K562 (cell line): ENCODE measurements at places on chromosomes 4 and X. TPM values are rescaled to one million over a fixed set of nuclear protein-coding genes. Genes with fewer than 3 reads are reported as not detected.

- no peak overlapping the region for H3K4me3 ChIP-seq
- H3K36me3 ChIP-seq: no peaks in the 10 kb centered on the region
- H3K27me3 ChIP-seq: no peaks in the 10 kb centered on the region
- no peak overlapping the region for H3K27ac ChIP-seq
Observed at GRCh38 chrX:79259073-79259689, 108.0 kb downstream of the ITM2A start.

DNA sequence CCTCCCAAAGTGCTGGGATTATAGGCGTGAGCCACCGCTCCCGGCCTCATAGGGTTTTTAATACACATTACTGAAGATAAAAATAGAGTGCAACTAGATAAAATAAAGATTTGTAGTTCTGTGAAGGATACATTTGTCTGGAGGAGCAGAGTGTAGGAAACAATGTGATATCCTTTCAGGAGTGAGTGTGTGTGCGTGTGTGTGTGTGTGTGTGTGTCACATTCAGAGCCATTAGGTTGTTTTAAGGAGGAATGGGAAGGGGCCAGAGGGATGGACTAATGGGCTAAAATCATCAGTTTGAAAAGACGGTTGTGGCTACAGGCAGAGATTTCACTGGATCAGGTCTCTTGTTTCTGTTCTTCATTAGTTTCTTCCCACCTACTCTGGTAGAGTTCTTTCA is 40.0 kb downstream of the RBPJ start:
- H3K27me3 ChIP-seq: no peaks in the 10 kb centered on the region
- no peak for DNase-seq
- H3K4me3 ChIP-seq: no peak overlapping the region
- no peak overlapping the region for H3K27ac ChIP-seq
- H3K36me3 ChIP-seq: no peaks in the 10 kb centered on the region

DNA sequence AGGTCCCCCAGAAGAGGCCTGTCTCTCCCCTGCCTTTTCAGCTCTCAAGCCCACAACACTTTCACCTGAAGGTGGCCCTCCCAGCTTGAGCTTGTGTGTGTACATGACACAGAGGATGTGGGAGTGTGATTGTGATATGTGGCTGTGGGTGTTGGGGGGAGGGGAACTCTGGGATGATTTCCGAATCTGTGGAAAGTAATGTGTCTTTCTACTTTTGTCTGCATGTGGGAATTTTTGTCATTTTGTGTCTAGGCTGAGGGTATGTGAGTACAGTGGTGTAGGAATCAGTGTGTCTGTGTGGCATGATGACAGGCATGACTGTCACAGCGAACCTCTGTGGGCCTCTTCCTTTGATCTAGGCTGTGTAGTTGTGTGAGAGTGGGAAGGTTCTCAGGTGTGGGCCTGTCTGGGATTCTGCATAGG is 6.4 kb downstream of the SYP start:
- no peak overlapping the region for H3K4me3 ChIP-seq
- peak overlapping the region; percentile 63 for H3K27ac ChIP-seq
- no peak for DNase-seq
- H3K27me3 ChIP-seq: no peaks in the 10 kb centered on the region
- H3K36me3 ChIP-seq: no peaks in the 10 kb centered on the region
- peaks cover 38% of the 10 kb centered on the region; the same call in 2 of the 3 replicates for H3K4me1 ChIP-seq

- DNase-seq: no peak
- H3K36me3 ChIP-seq: peaks cover 74% of the 10 kb centered on the region
- H3K4me3 ChIP-seq: no peak overlapping the region
Observed at GRCh38 chrX:132058975-132059374, 35.9 kb downstream of the STK26 start.

GRCh38 chr4:106690487-106690886 is 321.9 kb upstream of the GIMD1 start:
- no peak overlapping the region for H3K27ac ChIP-seq
- no peaks in the 10 kb centered on the region for H3K36me3 ChIP-seq
- DNase-seq: no peak

DNA sequence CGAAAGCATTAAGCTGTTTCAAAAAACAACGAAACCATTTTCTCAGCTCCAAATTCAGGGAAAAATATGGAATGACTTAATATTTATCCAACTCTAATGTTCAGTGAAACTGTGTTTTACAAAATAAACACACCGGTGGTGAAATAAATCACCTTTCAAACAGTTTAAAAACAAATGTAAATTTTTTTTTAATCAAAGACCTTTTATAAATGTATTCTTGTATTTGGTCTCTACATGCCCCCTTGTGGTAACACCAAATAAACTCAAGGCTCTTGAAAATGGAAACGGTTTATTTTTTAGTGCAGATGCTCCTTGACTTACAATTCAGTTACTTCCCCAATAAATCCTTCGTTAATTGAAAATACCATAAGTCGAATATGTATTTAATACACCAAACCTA is 45.8 kb upstream of the ITM2A start:
- no peak overlapping the region for H3K27ac ChIP-seq
- no peak overlapping the region for H3K4me3 ChIP-seq
- H3K36me3 ChIP-seq: no peaks in the 10 kb centered on the region
- H3K4me1 ChIP-seq: no peaks in the 10 kb centered on the region

DNA sequence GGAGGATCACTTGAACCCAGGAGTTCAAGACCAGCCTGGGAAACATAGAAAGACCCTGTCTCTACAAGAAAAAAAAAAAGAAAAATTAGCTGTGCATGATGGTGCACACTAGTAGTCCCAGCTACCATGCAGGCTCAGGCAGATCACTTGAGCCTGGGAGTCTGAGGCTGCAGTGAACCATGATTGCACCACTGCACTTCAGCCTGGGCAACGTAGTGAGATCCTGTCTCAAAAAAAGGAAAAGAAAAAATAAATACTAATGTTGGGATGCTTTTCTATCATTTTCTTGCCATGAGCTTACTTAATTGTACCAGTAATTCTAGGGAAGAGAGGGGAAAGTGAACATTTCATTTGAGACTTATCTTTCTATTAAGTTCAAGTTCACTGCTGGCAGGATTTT is 19.8 kb downstream of the DCUN1D4 start:
- peaks cover 2% of the 10 kb centered on the region; the same call in 1 of the 2 replicates for H3K4me1 ChIP-seq
- H3K4me3 ChIP-seq: no peak overlapping the region
- no peak overlapping the region for H3K27ac ChIP-seq
- DNase-seq: no peak
- H3K36me3 ChIP-seq: peaks cover 62% of the 10 kb centered on the region
- no peaks in the 10 kb centered on the region for H3K27me3 ChIP-seq

DNA sequence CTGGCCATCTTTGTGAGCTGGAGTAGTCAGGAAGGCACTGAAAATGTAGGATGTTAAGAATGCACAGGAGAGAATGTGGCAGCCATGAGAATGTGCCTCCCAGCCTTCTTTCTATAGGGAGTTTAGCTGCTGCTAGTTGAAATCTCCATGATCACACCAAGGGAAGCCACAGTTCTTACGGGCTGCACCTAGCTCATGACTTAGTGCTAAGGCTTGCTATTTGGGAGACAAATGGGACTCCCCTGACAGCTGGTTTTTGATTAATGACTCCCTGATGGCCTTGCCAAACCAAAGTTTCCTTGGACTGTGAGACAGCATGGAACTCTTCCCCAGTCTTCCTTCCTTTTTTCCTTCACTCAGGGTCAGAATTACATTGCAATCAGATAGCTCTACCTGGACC is 9.2 kb downstream of the CTSO start:
- H3K4me1 ChIP-seq: no peaks in the 10 kb centered on the region
- H3K36me3 ChIP-seq: no peaks in the 10 kb centered on the region
- no peaks in the 10 kb centered on the region for H3K27me3 ChIP-seq

DNA sequence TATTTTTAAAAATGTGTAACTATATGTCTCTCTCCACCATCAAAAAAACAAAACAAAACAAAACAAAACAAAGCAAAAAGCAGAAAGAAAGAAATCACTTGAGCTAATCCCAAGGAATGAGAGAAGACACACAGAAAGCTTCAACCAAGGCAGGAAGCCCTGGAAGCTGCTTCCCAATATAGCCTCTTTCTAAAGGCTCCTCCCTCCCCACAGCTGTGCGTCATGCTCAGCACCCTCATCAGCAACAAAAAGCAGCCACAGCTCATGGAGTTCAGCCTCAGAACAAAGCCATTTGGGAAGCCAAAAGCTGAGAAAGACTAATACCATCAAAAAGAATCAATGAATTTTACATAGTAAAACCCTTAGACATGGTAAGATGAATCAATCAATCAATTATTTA is 501.6 kb upstream of the SMIM31 start:
- H3K4me3 ChIP-seq: no peak overlapping the region
- DNase-seq: no peak

- no peaks in the 10 kb centered on the region for H3K27me3 ChIP-seq
- no peak for DNase-seq
- no peaks in the 10 kb centered on the region for H3K4me1 ChIP-seq
Observed at GRCh38 chr4:36243355-36244256, 708 bp downstream of the ARAP2 start.

DNA sequence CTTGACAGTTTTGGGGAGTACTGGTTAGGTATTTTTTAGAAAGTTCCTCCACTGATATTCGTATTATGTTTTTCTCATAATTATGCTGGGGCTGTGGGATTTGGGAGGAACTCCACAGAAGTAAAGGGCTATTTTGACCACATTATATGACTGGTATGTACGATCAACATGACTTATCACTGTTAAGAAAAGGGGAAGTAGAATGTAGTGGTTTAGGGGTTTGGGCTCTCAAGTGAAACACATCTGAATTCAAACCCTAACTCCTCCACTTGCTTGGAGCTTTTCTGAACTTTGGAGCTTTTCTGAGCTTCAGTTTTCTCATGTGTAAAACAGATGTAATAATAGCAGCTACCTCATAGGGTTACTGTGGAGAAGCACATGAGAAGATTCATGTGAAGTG is 96.4 kb upstream of the C1GALT1C1 start:
- H3K4me3 ChIP-seq: no peak overlapping the region
- DNase-seq: no peak
- no peaks in the 10 kb centered on the region for H3K4me1 ChIP-seq
- H3K36me3 ChIP-seq: no peaks in the 10 kb centered on the region
- H3K27ac ChIP-seq: no peak overlapping the region
- H3K27me3 ChIP-seq: no peaks in the 10 kb centered on the region

DNA sequence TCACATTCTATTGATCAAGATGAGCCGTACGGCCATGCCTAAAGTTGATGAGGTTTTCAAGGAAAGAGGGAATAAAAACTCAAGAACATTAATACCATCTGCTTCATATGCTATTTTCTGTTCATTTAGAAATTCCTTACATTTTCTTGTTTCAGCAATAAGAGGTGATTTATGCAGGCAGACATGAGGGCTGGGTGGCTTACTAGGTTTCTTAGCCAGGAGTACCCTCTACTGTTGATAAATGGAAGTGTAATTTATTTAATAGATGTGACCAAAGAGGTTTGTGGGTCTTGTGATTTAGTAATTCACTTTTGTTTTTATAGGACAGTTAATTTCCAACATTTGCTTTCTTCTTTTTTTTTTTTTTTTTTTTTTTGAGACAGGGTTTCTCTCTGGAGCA is 6.4 kb upstream of the SMIM9 start:
- H3K4me3 ChIP-seq: no peak overlapping the region
- H3K27me3 ChIP-seq: no peaks in the 10 kb centered on the region
- H3K4me1 ChIP-seq: peaks cover 6% of the 10 kb centered on the region; the same call in 2 of the 3 replicates
- no peak overlapping the region for H3K27ac ChIP-seq

- no peaks in the 10 kb centered on the region for H3K36me3 ChIP-seq
- H3K4me1 ChIP-seq: no peaks in the 10 kb centered on the region
- no peak overlapping the region for H3K27ac ChIP-seq
- H3K4me3 ChIP-seq: no peak overlapping the region
Observed at GRCh38 chrX:14670819-14671218, 141.5 kb downstream of the GLRA2 start.

- H3K36me3 ChIP-seq: no peaks in the 10 kb centered on the region
- no peak overlapping the region for H3K27ac ChIP-seq
- no peaks in the 10 kb centered on the region for H3K27me3 ChIP-seq
Observed at GRCh38 chr4:99506781-99507180, 4.0 kb upstream of the C4orf17 start.

DNA sequence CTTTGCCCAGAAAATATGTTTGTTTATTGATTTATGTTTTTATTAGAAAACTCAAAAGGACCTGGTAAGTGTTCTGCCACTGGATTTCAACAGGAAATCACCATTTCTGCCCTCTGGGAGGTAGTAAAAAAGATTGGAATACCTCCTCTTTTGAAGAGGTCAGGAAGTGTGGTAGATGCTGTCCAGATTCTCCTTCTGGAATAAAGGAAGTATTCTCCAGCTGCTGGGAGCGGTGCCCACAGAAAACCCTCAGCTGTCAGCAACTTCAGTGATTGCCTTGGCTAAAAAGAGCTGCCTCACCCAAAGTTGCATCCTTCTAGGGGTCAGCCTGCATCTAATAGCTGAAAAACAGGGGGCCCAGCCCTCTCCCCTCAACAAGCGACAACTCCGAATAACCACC is 13.8 kb upstream of the ZNF674 start:
- no peak for DNase-seq
- no peaks in the 10 kb centered on the region; the same call in 1 of the 2 replicates for H3K4me1 ChIP-seq
- H3K4me3 ChIP-seq: no peak overlapping the region
- no peaks in the 10 kb centered on the region for H3K36me3 ChIP-seq

- H3K4me3 ChIP-seq: no peak overlapping the region
- no peak overlapping the region for H3K27ac ChIP-seq
- no peaks in the 10 kb centered on the region; the same call in 2 of the 3 replicates for H3K4me1 ChIP-seq
- H3K27me3 ChIP-seq: no peaks in the 10 kb centered on the region
Observed at GRCh38 chr4:168434993-168435392, 45.3 kb downstream of the DDX60L start.

DNA sequence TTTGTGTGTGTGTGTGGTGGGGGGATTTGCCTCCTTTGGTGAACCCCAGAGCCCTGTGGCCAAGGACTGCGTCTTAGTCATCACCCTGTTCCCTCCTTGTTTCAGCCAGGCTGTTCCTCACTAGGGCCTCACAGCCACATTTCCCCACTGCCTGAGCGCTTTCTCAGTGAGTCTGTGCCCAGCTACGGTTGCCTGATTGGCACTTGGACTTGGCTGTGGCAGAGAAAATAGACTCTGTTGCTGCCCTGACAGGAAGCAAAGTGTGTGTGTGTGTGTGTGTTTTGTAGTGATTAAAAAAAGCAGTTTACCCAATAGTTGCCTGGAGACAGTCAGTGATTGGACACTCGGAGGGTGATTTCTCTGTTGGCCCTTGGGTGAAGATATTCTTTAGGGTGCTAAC is 113.0 kb downstream of the UCHL1 start:
- no peaks in the 10 kb centered on the region for H3K36me3 ChIP-seq
- H3K27me3 ChIP-seq: no peaks in the 10 kb centered on the region
- no peak overlapping the region for H3K4me3 ChIP-seq

RTL9 gene
- 0.16 and 0.31 TPM in 2 replicates for total RNA-seq

MAGIX gene
- 2.2 and 2.4 TPM in 2 replicates for total RNA-seq

S100P gene
- 13.2 and 16.8 TPM in 2 replicates for total RNA-seq

BGN gene
- 0.11 TPM in 2 replicates for total RNA-seq

ASB5 gene
- not detected in 2 replicates for total RNA-seq

BMX gene
- 1.3 and 1.4 TPM in 2 replicates for total RNA-seq

CFI gene
- total RNA-seq: 0.94 and 0.95 TPM in 2 replicates

SORBS2 gene
- total RNA-seq: 0.29 and 1.1 TPM in 2 replicates

GPRASP1 gene
- 0.29 and 0.38 TPM in 2 replicates for total RNA-seq

WAS gene
- 10.8 and 15.7 TPM in 2 replicates for total RNA-seq

FGFBP1 gene
- not detected in 2 replicates for total RNA-seq

APELA gene
- not detected in 2 replicates for total RNA-seq
